ENCODE measurements at places on chromosomes 7 and 10. TPM values are rescaled to one million over a fixed set of nuclear protein-coding genes. Genes with fewer than 3 reads are reported as not detected.

HECW1 gene
- polyA plus RNA-seq = 13.8 TPM

CYP26C1 gene
- not detected for polyA plus RNA-seq

ZFAND2A gene
- polyA plus RNA-seq = 69.9 TPM

COA1 gene
- 157 TPM for polyA plus RNA-seq

SORCS1 gene
- polyA plus RNA-seq = 27.0 TPM

EIF4EBP2 gene
- polyA plus RNA-seq = 51.7 TPM

HSPA12A gene
- 8.4 TPM for polyA plus RNA-seq

OR2A2 gene
- polyA plus RNA-seq = not detected

GFRA1 gene
- 13.9 TPM for polyA plus RNA-seq

NUDT13 gene
- 1.8 TPM for polyA plus RNA-seq

ATG9B gene
- 1.2 TPM for polyA plus RNA-seq

DYNC1I1 gene
- 29.6 TPM for polyA plus RNA-seq
